ENCODE measurements at places on chromosomes 4 and X.

DNA sequence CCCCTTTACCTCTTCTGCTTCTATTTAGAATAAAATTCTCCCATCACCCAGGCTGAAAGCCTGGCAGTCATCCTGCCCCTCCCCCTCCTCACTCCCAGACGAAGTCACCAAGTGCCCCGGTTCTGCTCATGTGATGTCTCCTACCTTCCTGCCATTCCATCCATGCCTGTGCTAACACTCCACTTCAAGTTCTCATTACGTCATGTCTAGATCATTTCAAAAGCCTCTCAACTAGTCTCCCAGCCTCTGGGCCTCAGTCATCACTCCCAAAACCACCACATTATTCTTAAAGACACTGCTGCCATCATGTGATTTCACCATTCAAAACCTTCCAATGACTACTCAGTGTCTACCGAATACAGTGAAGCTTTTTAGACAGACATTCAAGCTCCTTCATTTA, 17.2 kb upstream of the HOPX start:
- DNase-seq = no peak

DNA sequence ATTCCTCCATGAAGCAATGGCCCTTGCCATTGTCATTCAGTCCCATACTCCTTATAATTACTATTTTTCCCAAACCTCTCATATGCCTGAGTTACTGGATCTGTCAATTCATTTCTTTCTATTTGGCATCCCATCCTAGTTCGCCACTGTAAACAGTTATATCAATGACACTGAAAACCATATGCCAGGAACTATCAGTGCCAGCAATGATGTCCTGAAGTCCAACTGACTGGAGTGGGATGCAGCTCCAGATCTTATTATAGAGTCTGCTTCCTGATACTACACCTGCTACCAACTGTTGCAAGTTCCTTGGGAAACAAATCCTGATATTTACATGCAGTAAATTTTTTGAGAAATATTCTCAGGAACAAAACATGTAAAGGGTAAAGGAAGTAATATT, 27.0 kb upstream of the BANK1 start:
- DNase-seq = no peak

DNA sequence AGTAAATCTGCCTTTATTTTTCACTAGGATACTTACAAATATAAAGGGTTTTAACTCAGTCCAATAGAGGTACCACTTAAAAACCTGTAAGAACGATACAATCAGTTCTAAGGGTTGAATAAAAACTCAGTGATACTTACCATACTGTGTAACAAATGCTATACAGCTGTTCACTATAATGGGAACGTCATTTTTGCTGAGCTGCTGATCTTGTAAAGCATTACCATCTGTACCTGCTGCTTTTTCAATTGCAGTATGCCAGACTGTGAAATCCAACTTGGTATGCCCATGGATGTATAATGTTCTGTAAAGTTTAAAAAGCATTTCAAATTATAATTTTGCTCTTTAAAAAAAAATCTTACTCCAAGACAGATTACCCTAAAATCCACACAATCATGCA, 111.2 kb downstream of the ARAP2 start:
- DNase-seq = no peak

- peak; percentile 80 for DNase-seq
Measured at GRCh38 chr4:25500626-25501316, 123.7 kb downstream of the ANAPC4 start.
